HT1080 (cell line): ENCODE measurements at places on chromosomes 6 and 20.
A peak's percentile ranks its signal among the peaks of the same experiment; 100 is the strongest.

DNA sequence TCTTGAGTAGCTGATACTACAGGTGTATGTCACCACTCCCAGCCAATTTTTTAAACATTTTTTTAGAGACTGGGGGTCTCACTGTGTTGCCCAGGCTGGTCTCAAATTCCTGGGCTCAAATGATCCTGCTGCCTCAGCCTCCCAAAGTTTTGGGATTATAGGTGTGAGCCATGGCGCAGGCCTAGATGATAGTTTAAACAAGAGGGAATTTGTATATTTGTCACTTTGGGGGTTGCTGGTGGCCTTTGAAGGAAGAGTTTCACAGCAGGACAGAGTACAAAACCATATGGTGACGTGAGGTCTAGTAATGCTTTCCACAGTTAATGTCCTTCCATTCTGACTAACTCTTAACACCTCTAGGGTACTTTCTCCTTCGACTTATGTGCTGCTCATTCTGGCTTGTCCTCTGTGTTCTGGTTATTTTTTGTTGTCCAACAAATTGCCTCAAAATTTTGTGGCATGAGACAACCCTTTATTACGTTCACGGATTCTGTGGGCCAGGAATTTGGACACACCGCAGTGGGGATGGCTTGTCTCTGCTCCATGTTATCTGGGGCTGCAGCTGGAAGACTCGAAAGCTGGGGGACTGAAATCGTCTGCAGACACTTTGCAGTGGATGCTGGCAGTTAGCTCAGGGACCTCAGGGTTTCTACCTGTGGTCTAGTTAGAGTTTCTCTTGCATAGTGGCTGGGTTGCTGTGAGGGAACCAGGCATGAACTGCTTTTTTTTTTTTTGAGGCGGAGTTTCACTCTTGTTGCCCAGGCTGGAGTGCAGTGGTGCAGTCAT lies 23.0 kb upstream of the IER3 start:
- no peak for DNase-seq

GRCh38 chr6:90413867-90414266 lies 117.2 kb upstream of the BACH2 start:
- no peak for DNase-seq

DNA sequence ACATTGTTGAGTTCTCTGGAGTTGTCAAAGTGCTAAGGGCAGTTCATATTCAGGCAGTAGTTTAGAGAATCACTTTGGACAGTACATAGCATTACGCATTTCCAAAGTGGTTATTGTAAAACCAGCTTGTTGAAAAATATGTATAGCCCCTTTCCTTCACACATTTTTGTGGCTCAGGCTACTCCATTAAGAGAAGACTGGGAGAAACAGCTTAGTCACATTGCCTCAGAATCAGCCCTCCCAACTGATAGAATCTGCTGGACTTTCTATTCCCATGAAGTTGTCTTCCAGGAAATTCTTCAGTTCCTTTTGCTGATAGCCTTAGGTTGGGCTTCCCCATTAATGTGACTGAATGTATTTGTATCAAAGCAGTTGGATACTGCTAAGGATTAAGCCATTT lies 39.5 kb upstream of the HDGFL1 start:
- no peak for DNase-seq

DNA sequence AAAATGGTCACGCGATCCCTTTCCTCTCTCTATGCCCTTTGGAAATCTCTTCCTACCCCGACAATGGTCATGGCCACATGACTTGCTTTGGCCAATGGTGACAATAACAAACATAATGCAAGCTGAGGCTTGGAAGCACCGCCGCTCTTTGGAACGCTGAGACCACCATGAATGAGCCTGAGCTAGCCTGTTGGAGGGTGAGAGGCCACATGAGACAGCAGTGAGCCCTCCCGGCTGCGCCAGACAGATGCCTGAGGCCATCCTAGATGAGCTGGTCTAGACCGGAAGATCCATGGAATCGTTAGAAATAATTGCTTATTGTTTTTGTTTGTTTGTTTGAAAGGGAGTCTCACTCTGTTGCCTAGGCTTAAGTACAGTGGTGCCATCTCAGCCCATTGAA lies 64.2 kb downstream of the STK35 start:
- no peak for DNase-seq

DNA sequence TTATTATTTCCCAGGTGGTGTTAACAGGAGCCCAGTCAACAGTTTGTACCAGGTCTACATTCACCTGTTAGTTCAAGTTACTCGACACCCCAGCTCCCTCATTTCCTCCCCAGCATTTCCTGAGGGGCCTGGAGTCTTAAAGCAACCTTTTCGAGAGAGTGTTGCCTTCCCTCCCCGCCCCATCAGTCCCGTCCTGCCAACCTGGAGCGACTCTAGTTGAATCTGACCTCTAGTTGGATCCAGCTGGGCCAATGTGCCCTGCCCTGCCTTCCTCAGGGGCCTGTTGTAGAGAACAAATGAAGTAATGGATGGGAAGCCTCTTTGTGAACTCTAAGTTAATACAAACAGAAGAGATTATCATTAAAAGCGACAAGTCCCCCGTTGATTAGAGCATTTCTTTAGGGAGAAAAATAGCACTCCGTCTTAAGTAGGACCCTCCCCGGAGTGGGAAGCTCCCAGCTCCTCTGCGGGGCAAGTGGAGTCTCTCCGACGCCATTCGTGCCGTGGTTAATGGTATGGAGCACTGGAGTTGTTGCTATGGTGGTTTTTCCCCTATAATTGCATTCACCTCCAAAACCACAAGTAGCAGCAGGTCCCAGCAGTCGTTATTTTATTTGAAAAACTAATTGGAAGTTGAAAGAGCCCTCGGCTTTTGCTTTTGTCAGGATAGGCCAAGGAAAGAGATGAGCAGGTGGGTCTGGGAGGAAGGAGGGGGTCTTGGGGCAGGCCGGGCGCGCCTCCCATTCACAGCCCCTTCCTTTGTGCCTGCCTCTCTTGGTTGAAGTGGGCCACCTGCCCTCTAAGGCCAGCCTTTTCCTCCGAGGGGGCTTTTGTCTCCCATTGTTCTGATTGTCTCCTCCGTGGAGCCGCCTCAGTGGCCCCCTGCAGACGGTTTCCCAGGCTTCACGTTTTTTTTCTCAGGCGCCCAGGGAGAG lies 16.1 kb downstream of the GHRH start:
- DNase-seq: no peak

GRCh38 chr20:15396026-15396425 lies 1058.6 kb upstream of the FLRT3 start:
- DNase-seq: peak; percentile 28

GRCh38 chr6:718345-718744 lies 25.4 kb upstream of the EXOC2 start:
- DNase-seq: no peak

- DNase-seq: no peak
These were observed 96.8 kb downstream of the CDH26 start for GRCh38 chr20:60054716-60055634.

- no peak for DNase-seq
These were observed 18.0 kb downstream of the AARS2 start for GRCh38 chr6:44294832-44295791.

DNA sequence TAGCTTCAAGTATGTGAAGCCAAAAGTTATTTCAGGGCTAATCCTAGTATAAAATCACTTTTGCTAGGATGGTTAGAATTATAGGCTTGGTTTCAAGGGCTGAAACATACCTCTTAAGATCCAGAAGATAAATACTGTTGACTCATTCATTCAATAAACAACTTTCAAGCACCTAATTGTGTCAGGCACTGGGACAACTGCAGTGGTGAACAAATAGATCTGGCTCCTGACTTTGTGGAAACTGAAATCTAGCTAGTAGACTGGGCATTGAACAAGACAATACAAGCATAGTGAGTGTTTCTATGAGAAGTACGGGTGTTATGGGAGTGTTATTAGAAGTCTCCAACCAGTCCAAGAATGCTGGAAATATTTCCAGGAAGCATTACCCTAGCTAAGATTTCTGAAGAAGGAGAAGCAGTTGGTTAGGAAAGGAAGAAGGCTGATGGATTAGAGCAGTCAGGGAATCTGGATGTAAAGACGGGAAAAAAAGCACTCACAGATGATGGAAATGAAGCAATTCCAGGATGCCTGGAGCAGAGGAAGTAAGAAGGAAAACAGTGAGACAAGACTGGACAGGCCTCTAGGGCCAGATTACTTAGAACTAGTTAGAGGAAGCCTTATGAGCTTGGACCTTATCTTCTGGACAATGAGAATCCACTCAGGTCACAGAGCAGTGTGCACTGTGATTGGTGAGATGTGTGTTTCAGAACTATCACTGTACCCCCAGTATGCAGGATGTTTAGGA lies 132.6 kb upstream of the RAB32 start:
- no peak for DNase-seq

GRCh38 chr20:25397096-25397495 lies 6.5 kb upstream of the ABHD12 start:
- no peak for DNase-seq

- DNase-seq: no peak
These were observed 153.6 kb downstream of the NFATC2 start for GRCh38 chr20:51388756-51389542.

DNA sequence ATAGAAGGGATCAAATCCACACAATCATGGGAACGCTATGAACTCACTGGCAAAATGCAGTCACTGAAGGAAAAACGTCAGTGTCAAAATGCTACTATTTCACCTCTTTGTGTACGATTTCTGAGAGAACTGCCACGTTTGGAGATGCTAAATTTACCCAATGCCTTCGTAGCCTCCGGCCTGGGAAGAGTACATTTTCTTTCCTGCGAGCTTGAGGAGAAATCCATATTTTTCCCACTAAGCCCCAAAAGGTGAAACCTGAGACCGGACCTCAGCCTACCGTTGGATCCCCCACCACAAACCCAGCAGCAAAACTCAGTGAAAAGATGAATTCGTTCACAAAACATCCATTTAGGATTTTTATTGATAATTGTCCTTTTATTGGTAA lies 131.7 kb downstream of the GPX5 start:
- DNase-seq: no peak

GRCh38 chr20:3307078-3307477 lies 68.1 kb upstream of the SLC4A11 start:
- no peak for DNase-seq

- DNase-seq: no peak
These were observed 710 bp upstream of the ZNF343 start for GRCh38 chr20:2509468-2509781.

DNA sequence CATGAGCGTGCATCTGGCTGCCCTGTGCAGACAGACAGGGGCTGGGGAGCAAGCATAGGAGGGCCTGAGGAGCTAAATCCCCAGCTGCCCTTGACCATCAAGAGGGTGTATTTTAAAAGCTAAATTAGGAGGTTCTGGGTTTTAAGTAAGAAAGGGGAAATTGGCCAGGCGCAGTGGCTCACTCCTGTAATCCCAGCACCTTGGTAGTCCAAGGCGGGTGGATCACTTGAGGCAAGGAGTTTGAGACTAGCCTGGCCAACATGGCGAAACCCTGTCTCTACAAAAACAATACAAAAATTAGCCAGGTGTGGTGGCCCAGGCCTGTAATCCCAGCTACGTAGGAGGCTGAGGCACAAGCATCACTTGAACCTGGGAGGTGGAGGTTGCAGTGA lies 27.8 kb downstream of the SERPINB6 start:
- DNase-seq: no peak

GRCh38 chr6:129181001-129181400 lies 298.1 kb downstream of the LAMA2 start:
- DNase-seq: no peak

DNA sequence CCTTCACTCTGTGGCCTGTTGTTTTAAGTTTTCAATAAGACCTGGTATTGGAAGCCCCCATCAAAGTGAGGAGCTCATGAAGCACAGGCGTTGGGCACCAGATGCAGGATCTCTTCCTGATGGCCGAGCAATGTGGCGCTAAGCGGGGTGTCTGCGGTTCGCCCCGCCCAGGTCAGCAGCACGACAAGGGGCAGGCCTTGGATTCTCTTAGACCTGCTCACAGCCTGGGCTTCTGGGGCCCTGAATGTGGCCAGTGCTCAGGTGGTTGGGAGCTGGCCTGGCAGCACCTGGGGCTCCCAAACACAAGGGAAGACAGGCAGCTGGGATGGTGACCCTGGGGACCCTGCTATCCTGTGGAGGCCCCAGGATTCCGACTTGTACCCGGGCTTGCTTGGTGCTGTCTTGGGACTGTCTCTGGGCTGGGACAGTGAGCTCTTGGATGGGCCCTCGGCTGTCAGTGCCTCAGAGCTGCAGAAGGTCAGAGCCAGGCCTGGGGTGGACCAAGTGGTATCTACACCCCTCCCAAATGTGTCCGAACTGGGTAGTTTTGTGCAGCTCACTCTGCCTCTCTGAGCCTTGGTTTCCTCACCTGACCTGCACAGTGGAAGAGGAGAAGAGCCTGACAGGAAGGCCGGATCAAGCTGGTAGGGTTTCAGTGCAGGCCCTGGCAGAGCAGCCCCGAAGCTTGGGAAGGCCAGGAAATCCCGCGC lies 69.1 kb downstream of the PHACTR3 start:
- no peak for DNase-seq

DNA sequence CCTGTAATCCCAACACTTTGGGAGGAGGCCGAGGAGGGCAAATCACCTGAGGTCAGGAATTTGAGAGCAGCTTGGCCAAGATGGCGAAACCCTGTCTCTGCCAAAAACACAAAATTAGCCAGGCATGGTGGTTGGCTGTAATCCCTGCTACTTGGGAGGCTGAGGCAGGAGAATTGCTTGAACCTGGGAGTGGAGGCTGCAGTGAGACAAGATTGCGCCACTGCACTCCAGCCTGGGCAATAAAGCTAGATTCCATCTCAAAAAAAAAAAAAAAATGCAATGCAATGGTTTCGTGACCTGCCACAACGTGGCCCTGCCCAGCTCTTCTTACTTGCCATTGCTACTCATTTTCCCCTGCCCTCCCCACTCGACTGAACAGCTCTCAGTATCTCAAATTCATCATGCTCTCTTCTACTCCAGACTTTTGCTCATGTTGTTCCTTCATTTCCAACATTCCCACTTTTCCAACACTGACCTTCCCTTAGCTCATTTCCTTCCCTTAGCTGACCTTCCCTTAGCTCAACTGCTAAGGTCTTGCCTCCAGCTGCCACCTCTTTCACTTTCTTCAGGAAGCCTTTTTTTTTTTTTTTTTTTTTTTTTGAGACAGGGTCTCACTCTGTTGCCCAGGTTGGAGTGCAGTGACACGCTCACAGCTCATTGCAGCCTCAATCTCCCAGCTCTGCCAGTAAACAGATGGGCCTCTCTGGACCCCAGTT lies 2.1 kb upstream of the MTHFD1L start:
- DNase-seq: no peak

GRCh38 chr6:26197933-26198721 lies 110.9 kb downstream of the HFE start:
- DNase-seq: no peak

DNA sequence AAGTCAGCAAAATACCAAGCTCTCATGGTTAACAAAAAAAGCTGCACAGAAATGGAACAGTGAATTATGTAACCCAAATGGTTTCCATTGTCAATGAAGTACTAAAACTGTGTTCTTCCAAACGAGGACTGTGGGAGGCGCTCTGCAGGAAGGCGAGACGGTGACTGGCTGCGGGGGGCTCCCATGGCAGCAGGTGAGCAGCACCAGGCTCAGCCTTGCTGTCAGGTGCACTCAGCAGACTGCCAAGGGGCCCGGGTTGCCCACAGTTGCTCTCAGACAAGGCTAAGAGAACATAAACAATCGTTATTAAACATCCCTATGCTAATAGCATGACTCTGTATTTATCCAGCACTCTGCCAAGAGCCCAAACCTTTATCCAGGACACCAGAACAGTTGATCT lies 630.3 kb upstream of the ARID1B start:
- no peak for DNase-seq

- peak; percentile 78 for DNase-seq
These were observed 137.2 kb downstream of the MAP3K4 start for GRCh38 chr6:161128680-161129196.
